NCI-H1105 treated with DMSO at 0.1 percent for 48 hours (cell line): ENCODE measurements at places on chromosomes 16 and 17.

- no peak for DNase-seq
Observed at GRCh38 chr16:19822533-19822932, 62.1 kb downstream of the GPRC5B start.

DNA sequence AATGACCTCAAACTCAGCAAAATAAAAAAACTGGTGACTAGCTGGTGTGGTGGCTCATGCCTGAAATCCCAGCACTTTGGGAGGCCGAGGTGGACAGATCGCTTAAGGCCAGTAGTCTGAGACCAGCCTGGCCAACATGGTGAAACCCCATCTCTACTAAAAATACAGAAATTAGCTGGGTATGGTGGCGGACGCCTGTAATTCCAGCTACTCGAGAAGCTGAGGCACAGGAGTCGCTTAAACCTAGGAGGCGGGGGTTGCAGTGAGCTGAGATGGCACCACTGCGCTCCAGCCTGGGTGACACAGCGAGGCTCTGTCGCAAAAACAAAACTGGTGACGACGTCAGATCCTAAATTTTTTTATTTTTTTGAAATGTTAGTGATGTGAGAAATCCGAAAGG, 82.6 kb upstream of the TOB1 start:
- no peak for DNase-seq

DNA sequence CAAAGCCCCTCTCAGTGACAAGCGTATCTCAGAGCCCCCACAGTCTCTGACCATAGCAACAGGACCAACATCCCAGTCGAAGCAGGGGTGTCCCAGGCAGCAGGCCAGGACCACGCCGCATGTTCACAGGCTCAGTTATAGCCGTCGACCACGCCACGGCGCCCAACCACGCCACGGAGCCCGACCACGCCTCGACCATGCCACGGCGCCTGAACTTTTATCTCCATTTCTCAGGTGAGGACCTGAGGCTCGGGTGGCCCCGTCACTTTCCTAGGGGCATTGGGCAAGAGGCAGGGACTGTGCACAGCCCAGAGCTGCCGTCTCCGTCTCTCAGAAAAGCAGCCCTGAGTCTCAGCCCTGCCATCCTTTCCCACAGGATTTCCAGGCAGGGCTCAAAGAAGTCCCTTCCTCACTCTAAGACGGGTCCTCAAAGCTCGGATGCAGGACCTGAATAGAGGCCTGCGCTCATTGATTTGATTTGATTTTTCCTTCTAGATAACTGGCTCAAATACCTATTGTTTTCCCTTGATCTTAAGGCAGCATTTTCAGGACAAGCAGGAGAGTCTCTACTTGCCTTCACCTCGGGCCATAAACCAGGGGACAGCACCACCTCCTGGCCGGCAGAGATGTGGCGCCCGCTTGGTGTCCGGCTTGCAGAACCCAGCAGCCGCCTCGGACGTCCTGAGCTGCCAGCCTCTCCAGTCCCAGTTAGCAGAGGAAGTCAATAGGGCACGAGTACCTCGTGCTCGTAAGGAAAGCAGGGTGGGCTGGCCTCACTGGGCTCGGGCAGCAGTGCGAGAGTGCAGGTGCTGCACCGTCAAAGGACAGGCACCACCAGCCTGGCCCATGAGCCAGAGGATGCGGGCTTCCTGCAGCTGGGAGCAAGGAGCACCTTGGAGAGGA, 38.8 kb downstream of the C16orf95 start:
- DNase-seq, result no peak

DNA sequence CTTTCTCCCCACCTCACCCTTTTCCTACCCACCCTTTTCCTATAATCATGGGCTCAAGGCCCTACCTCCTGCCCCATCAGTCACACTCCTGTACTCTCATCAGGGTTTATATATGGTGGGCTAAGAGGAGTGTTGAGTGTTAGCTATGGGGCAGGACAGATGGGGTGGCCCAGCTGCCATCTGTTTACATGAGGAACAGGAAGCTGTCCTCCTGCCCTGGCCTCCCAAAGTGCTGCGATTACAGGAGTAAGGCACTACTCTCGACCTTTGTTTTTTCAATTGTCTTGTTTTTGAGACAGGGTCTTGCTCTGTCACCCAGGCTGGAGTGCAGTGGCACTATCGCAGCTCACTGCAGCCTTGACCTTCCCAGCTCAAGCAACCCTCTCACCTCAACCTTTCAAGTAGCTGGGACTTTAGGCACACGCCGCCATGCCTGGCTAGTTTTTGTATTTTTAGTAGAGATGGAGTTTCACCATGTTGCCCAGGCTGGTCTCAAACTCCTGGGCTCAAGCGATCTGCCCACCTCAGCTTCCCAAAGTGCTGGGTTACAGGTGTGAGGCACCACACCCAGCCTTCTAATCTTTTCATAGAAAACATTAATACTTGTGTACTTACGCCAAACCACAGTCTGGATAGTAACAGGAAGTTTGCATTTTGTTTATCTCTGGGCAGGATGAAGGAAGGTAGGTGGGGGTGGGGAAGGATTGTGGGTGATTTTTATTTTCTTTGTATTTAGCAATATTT, 1.6 kb downstream of the TRADD start:
- no peak for DNase-seq

- no peak for DNase-seq
Observed at GRCh38 chr16:88130681-88131080, 179.4 kb downstream of the BANP start.
